CD4-positive, alpha-beta T cell treated with Interleukin-10 for 1 hour (primary cell): ENCODE measurements at places on chromosomes 16 and 17.

DNA sequence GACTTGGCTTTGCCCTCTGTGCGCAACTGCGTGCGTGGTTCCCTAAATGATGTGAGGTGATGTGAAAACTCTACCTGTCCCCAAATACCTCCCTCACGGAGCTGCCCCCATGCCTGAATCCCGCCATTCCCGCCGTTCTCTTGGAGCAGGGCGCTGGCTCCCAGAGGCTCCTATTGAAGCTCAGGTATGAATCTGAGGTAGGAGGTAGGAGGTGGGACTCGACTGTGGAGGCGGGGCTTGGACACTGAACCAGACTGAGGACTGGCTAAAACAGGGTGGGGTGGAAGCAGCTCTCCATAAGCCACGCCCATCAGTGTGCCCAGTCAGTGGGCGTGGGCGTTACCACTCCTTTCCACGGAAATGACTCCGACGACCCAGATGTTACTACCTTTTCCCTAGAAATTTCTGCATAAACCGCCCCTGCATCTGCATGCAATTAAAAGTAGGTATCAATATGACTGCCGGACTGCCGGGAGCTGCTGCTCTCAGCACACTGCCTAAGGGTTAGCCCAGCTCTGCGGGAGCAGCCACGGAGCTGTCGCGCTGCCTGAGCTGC, 41.0 kb downstream of the FOXL1 start:
- DNase-seq, result no peak

- peak; percentile 48 for DNase-seq
Observed at GRCh38 chr16:85296859-85297660, 184.8 kb upstream of the CIBAR2 start.

DNA sequence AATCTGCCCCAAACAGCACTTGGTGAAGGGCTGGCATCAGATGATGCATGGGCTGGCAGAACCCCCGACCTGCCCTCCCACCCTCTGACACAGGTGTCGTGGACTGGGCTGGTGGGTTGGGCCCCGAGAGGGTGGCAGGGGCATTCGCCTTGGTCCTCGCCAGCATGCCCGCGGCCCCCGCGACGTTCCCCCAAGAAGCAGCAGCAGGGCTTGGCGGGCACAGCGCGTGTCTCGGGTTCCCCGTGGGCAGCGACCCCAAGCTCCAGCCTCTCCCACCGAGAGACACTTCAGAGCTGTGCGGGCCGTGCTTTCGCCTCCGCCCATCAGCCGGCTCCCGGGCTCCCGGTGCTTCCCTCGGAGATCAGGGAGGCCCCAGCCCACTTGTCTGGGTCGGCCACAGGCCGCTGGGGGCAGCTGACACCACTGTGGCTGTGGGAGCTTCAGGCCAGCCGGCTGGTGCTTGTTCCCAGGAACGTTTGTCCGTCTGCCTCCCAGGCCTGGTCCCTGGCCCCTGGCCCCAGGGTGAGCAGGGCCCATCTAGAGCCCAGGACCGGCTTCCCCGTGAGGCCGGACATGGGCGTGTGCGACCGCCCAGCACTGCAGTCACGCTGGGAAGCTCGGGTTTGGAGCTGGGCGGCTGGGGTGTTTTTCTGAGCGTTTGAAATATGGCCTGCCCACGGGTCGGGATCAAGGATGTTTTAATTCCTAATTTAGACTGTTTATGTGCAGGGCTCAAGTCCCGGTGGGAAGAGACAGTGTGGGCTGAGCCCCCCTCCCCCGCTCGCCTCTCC, 16.6 kb downstream of the CACNA1H start:
- DNase-seq, result no peak

- DNase-seq, result no peak
Observed at GRCh38 chr17:16417896-16418684, 2.7 kb downstream of the TRPV2 start.

GRCh38 chr17:29048440-29049368, 5.8 kb downstream of the PIPOX start:
- no peak for DNase-seq

DNA sequence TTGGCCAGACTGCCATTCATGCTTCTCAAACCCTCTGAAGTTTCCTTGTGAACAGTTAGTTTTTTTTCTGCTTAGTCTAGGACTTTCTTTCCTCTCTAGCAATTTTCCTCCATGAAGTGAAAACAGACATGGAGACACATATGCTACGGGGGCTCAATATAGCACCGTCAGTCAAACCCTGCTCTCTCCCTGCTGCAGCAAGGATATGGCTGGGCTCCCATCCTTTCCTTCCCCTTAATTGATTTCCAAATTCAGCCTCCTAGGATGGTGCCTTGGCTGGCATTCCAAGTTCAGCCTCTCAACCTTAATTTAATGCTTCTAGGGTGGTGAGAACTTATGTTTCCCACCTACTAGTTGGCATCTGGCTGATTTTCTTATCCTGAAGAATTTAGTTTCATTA, 436.7 kb downstream of the NPIPA7 start:
- DNase-seq, result no peak

GRCh38 chr16:88078111-88078775, 127.0 kb downstream of the BANP start:
- DNase-seq, result no peak

- no peak for DNase-seq
Observed at GRCh38 chr16:81901484-81901883, 109.8 kb downstream of the SDR42E1 start.

DNA sequence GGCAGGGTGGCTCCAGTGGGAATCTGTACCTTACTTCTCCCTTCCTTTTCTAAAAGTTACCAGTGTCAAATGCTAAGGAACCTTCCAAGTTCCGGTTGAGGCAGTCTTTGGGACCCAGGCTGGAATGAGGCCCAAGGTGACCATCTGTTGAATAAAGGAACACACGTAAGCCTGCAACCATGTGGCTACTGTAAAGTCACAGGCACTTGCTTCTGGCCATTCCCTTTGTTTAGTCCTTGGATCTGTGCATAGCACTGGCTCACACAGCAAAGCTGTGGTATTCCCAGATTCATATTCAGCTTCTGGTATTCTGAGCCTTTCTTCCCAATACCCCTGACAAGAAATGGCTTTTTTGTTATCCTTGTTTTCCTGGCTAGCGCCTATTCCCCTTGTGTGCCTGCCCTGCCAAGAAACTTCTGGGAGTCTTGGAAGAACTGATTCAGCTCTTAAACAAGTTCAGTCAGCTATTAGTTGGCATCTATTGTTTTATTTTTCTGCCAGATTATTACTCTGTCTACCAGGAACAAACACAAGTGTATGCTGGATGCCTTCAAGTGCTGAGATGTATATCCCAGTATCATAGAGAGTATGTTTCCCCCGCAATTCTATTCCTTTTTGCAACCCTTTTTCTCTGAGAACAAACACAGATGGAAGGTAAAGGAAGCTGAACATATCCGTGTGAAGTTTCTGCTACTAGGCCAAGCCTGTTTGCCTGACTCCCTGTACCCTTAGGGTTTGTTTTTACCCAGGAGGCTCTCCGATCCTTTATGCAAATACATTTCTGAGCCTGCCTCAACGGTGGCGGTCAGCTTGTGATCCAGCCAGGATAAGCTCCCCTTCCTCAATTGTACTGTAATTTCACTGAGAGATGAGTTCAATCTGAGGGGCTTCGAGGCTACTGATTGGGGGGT, 13.2 kb downstream of the TMEM238L start:
- no peak for DNase-seq

DNA sequence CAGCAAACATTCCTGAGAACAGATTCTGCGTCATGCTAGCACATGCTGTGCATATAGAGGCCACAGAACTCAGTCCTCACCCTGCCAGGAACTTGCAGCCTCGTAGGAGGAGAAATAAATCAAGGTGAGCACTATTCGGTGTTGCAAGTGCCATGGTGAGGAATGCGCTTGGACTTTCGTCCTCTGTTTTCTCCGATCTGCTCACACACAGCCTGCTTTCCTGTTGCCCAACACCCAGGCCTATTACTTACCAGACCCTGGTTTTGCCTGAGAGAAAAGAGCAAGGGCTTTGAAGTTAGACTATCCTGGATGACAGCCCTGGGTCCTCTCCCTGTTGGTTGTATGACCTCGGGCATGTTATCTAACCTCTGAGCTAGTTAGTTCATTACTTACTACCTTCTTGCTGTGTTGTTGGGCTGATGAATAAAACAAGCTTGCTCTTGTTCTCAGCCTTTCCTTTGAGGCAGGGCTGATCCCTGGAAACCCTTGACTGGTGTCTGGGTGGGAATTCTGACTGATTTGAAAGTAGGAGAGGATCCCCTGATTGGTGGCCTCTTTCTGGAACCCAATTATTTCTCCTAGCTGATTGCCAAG, 2.9 kb downstream of the ACSF2 start:
- no peak for DNase-seq

DNA sequence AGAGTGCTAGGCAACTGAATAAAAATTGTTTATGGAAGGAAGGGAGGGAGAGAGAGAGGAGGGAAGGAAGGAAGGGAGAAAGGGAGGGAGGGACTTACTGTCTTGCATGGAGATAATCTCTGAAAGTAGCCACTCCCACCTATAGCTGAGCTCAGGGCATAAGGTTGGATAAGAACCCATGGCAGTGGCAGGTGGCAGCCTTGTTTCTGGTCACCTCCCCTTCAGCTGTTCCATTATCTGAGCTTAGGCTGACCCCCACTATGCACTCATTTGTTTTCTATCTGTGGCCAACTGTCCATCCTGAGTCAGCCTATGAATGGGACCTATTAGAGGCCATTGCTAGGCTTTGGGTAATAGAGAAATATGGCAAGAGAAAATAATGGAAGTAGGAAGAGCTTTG, 25.3 kb upstream of the MTMR4 start:
- no peak for DNase-seq

DNA sequence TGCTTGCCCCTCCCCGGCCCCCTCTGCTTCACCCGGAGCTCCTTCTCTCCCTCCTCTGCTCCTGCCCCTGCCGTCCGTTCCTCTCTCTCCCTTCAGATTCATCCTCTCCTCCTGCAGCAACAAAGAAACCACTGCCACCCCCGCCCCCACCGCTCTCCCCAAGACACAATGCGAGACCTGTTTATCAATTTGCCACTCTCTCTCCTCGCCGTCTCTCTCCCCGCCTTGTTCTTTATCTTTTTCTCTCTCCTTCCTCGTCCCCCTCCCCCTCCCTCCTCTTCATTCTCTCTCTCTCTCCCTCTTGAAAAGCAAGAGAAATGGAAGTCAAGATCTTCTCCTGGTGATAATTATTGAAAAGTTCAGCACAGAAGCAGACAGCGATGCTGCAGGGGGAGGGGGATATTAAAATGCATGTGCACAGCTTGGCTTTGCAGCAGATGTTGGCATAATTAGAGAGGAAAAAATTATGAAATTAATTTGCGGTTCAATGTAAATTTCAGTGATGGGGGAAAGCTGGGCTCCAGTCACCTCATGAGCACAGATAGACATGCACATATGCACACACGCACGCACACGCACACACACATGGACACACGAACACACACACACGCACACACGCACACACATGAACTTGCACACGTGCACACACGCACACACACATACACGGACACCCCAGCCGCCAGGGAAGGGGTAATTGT, 58.1 kb upstream of the CBFA2T3 start:
- no peak for DNase-seq

- no peak for DNase-seq
Observed at GRCh38 chr17:3682033-3682432, 13.4 kb downstream of the EMC6 start.

DNA sequence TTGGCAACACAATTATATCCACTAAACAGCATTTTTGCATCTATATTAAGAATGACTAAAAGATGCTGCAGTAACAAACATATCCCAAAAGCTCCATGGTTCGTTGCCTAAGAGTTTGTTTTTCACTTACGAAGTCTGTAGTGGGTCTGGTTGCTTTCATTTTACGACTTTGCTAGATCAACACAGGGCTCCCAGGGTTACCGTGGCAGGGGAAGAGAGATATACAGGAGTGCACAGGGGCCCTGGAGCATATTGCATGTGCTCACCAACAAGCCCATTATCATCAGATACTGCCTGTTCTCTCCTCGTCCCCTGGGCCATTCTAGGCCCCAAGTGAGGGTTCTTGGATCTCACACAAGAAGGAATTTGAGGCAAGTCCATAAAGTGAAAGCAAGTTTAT, 3.1 kb upstream of the MMP2 start:
- no peak for DNase-seq

- peak; percentile 76 for DNase-seq
Observed at GRCh38 chr17:73211745-73212144, 18.9 kb downstream of the COG1 start.

GRCh38 chr16:29877266-29877961, 14.4 kb upstream of the CDIPT start:
- peak; percentile 62 for DNase-seq

GRCh38 chr17:6095501-6095900, 25.3 kb downstream of the WSCD1 start:
- DNase-seq, result no peak

DNA sequence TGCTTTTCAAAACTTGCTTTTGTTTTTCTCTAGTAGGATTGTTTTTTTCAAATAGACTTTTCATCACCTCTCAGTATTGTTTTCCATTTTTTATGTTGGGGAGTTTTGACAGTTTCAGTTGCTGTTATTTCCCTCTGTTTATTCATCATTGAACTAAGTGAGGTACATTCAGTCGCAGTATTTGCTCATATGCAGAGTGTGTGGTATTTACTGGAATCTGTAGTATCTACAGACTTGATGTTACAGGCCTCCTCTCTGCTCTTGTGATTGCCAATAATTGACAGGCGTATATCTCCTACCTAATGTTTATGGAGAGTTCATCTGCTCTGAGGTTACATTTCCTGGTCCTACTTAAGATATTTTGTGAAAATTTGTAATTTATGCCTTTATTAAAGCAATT, 49.6 kb downstream of the COX10 start:
- peak; percentile 31 for DNase-seq

- no peak for DNase-seq
Observed at GRCh38 chr17:21113716-21114115, 13.0 kb upstream of the DHRS7B start.

DNA sequence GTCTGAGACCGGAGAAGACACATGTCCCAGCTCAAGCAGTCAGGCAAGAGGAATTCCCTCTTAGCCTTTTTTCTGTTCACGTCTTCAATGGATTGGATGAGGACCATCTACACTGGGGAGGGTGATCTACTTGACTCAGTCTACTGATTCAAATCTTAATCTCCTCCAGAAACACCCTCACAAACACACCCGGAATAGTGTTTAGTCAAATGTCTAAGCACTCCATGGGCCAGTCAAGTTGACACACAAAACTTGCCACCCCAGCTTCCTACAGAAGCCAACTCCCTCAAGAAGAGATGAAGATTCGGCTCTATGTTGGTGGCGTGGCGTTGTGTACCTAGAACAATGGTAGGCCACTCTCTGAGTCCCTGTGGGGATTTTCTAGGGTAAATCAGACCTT, 22.5 kb upstream of the NKD1 start:
- DNase-seq, result no peak

GRCh38 chr16:82111944-82112343, 58.1 kb downstream of the MPHOSPH6 start:
- DNase-seq, result no peak

DNA sequence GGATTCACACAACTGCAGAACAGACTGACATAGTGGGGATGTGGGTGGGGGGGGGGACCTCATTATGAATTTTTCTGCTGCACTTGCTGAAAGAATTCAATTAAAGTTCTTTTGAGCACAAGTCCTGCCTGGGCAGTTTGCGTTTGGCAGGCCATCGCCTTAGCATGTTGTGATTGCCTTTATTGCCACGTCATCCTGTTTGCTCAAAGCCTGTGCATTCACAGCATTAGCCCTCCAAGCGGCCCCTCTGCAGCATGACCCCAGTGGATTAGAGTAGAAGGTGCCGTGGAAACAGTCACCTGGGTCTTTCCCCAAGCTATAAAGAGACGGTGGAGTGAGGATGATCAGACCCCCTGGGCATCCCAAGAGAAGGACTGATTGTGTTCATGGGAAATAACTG, 17.2 kb downstream of the MSI2 start:
- no peak for DNase-seq
